ENCODE measurements at places on chromosomes 7 and 10.
A peak's percentile ranks its signal among the peaks of the same experiment; 100 is the strongest.

DNA sequence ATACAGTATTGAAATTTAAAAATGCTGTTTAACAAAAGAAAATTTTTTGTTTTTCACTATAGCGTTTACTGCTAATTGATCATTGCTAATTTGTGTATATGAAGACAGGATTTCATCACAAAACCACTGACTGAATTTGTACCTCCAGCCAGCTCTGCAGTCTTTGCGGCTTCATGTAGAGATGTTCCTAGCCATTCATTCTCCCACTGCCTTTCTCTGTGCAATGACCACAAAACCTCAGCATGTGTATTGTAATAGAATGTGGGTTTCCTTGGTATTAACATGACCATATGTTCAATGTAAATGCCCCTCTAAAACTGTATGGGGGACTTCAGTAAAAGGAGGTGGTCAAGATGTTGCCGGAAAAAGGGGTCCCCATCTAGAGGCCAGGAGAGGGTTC lies 81.1 kb upstream of the STEAP1B start:
- DNase-seq = no peak

DNA sequence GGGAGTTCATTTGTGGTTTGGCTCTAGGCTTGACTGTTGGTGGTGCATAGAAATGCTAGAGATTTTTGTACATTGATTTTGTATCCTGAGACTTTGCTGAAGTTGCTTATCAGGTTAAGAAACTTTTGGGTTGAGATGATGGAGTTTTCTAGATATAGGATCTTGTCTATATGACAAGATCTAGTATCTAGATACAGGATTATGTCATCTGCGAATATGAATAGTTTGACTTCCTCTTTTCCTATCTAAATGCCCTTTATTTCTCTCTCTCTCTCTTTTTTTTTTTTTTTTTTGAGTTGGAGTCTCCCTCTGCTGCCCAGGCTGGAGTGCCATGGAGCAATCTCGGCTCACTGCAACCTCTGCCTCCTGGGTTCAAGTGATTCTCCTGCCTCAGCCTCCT lies 62.9 kb downstream of the MGAM2 start:
- no peak for DNase-seq

GRCh38 chr7:84624527-84624926 lies 429.9 kb upstream of the SEMA3A start:
- DNase-seq = no peak

GRCh38 chr7:138417078-138417700 lies 42.9 kb upstream of the TRIM24 start:
- DNase-seq = no peak

DNA sequence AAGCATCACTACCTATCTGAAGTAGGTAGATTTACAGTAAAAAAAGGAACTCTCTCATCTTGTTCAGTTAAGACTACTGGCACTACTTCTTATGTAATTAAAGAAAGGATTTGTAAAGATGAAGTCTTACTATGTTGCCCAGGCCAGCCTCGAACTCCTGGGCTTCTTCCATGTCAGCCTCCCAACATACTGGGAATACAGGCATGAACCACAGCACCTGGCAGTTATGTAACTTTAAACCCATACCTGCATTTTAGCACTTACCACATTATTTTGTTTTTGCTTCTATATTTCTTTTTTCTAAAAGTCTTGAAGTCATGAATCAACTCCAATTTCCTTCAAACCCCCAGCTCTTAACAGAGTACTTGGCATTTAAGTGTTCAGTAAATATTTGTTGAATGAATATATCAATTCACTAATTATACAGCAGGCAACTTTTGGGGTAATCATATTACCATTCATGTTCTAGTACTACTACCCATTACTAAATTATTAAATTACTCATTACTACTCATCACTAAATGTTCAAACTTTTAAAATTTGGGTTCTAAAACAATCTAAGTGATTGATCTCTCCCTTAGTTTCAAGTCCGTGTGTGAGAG lies 31.6 kb upstream of the CCDC71L start:
- DNase-seq = no peak

DNA sequence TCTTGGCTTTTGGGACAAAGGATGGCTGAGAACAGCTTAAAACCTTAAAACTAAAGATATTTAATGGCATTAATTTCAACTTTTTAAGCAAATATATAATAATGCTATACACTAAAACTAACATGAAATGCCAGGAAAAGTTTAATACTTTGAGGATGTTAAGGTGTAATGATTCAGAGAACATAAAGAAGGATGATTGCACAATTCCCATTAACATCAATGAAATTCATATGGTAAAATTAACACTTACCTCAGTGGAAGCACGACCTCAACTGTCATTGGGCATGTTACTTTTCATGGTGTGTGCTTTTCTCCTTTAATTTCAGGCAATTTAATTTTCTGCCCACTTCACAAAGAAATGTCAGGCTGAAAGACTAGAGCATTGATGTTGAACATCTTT lies 171.7 kb downstream of the KCND2 start:
- DNase-seq = no peak

- DNase-seq = no peak
Measured at GRCh38 chr10:91328320-91328984, 81.7 kb upstream of the HECTD2 start.

- no peak for DNase-seq
Measured at GRCh38 chr10:52043811-52044210, 270.3 kb upstream of the DKK1 start.

- no peak for DNase-seq
Measured at GRCh38 chr7:36523371-36524101, 133.9 kb downstream of the ANLN start.

DNA sequence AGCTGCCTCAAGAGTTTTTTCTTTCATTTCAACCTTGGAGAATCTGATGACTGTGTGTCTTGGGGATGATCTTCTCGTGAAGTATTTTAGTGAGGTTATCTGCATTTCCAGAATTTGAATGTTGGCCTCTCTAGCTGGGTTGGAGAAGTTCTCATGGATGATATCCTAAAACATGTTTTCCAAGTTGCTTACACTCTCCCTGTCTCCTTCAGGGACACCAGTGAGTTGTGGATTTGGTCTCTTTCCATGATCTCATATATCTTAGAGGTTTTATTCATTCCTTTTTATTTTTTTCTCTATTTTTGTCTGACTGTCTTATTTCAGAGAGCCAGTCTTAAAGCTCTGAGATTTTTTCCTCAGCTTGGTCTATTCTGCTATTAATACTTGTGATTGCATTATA lies 282.3 kb upstream of the CSTF2T start:
- no peak for DNase-seq

GRCh38 chr10:123916775-123917174 lies 25.2 kb upstream of the CPXM2 start:
- DNase-seq = no peak

- no peak for DNase-seq
Measured at GRCh38 chr10:12957081-12957480, 44.4 kb downstream of the CCDC3 start.

GRCh38 chr10:114442091-114442630 lies 37.9 kb upstream of the AFAP1L2 start:
- DNase-seq = no peak

GRCh38 chr7:69947998-69948397 lies 349.7 kb downstream of the AUTS2 start:
- DNase-seq = no peak

DNA sequence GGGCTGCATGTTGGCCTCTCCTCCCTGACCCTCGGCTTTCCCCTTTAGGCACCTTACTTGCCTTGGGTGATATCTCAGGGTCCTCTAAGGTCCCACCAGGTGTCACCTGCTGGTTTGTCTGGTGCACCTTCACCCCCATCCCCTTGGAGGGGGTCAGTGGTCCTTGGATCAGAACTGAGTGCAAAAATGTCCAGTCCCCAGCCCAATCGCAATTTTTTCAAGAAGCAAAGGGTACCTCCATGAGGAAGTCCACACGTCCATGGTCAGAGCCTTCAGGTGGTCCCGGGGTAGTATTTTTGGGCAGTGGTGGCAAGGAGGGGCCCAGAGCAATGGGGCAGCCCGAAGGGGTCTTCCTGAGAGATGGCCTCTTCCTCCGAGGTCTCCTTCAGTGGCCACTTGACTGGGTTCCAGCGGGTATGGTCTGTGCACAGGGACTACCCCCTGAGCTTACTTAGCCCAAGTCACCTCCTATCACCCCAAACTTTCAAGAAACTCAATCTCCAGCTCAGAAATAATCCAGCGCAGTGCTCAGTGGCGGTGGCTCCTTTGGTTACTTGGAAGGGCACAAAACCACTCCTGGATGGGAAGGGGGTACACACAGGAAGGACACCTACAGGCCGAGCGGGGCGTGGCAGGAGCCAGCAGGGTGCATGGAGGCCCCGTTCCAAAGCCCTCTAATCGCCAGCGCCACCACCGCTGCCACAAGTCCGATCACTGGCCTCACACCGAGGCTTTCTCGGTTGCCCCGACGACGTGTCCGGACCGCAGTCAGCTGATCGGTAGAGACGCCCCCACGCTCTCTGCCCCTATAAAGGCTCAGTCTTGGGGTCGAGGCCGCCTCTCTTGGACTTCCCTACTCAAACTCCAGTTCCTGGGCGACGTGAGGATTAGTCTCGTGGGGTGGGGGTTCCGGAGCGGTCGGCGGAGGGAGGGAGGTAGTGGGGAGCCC lies 4.5 kb downstream of the SAP25 start:
- no peak for DNase-seq

DNA sequence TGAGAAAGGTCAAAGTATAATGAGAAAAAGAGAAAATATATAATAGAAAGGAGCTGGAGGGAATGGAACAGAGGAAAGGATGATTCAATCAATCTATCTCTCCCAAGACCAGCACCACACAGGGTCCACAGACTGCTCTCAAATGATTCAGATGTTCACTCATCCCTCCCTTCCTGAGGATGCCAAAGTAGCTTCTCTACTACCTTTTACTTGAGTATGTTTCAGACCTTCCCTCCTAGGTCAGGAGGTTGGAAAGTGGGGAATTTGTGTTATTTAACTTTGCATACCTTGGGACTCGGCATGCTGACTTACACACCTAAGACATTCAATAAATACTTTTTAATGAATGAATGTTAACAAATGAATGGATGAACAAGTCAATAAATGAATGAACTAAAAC lies 30.6 kb downstream of the CPVL start:
- DNase-seq = no peak

DNA sequence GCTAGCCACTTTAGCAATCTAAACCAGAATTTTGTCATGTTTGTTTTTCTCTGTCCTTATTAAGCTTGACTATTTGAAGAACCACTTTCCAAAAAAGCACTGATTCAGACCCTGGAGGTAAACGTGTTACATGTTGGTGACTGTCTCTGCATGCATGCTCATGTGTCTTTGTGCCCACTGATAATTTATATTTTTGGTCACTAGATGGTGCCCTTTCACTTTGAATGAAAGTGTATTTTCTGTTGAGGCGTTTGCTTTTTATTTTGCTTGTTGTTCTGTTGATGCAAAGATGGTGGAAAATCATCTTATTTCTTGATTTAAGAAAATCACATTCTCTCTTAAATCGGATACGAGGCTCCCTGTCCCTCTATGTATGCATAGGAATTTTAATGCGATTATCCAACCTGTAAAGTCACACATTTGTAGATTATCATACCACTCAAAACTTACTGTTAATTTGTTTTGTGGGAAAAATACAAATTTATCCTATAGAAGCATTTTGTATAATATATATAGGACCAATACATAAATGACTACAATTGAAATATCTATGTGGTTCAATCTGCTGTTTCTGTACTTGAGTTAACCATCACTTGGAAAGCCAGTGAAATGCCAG lies 269.3 kb downstream of the BICC1 start:
- DNase-seq = no peak

- DNase-seq = peak; percentile 90
Measured at GRCh38 chr7:131057015-131057793, 270.5 kb upstream of the MKLN1 start.

DNA sequence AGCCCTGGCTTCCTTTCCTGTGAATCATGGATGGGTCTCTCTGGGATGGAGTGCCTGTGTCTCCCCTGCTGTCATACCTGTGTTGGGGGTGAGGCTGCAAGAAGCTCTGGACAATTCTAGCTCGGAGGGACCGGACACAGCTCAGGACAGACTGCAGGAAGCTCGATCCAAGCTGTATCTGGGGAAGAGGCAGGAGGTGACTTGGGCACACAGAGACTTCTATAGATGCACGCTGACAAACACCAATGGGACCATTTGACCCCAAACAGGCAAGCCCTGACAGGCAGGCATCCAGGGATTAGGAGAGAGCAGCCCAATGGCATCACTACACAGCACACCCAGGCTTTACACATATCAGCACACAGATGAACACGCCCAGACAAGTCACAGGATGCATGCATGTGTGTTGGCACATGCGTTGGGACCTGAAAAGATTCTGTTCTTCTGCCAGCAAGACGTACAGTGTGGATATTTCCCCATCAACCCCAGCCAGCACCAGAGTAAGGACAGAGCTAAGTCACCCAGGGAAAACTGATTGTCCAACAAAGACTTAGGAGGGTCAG lies 4.5 kb downstream of the LLCFC1 start:
- DNase-seq = no peak

DNA sequence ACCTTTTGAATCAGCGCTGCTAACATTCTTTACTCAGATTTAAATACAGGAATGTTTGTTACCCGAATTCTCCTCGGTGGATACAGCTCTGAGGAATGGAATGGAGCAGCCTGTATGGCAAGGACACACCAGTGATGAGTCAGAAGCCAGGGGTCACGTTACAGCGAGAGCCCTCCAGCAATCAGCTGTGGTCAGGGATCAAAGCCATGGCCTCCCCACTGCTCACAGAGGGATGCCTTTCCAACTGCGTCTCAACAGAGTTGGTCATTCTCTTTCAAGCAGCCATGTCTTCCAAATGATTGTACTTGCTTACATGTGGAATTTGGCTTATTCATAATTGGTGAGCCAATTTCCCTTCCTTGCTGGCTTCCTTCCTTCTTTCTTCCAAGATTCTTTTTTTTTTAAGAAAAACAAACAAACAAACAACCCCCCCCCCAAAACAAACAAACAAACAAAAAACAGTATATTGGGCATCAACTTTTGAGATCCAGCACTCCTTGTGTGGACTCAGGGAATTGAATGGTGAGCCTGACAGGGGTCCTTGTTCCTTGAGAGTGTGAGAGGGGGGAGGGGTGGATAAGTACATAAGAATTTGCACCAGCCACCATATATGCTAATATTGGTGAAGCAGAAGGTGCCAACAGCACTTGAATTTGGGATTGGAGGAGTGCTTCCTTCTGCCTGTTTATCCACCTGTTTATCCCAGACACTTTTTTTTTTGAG lies 100.2 kb downstream of the ATXN7L1 start:
- DNase-seq = peak; percentile 80

DNA sequence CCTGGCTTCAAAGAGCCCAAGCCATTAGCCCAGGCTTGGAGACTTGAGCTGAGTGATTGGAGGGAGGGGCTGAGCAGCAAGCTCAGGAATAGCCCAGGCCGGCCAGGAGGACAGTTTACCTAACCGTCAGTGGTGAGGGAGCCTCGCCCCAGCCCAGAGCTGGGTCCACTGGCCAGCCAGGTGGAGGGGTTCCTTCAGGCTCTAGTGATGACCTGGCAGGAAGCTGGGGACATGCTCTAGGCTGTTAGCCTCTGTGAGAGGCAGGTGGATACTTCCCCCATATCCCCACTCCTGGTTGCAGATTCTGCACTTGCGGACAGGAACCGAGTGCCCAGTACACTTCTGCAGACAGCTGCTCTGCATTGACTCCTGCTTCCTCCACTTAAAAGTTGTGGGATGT lies 61.2 kb upstream of the ANTXRL start:
- DNase-seq = no peak

GRCh38 chr7:100415448-100415847 lies 13.1 kb downstream of the ZCWPW1 start:
- DNase-seq = no peak
